Stimulated activated CD8-positive, alpha-beta memory T cell treated with anti-CD3 and anti-CD28 coated beads, Interleukin-15, amount 100 ng/mL, for 4 hours (primary cell): ENCODE measurements at places on chromosomes 2 and 18.

DNA sequence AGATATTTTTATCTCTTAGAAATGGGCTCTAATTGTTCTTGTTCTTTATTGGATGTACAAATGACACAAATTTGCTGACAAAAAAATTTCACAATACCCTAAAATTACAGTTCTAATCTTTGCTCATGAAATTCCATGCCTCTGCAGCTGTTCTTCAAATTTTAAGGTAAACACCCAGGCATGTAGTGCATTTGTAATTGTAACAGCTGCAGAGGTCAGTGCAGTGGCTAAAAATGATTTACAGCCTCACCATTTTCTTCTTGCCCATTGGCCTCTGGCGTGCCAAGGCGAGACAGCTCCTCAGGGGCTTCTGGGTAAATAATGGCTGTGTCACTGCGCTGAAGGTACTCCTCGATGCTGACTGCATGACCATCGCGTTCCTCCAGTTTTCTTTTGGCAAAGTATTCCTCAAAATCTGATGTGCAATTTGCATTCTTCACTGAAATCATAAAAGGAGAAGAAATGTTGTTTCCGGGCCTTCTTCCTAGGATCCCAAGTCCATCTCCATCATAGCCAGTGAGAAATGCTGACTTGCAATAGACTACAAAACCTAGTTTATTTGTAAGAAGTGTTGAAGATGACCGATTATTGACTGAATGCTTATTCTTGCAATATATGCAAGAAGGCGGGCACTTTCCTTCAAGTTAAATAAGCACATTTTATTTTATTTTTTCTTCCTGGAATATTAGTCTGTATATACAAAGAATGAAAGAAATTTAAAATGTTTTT is 115.2 kb downstream of the ZEB2 start:
- no peak for DNase-seq

DNA sequence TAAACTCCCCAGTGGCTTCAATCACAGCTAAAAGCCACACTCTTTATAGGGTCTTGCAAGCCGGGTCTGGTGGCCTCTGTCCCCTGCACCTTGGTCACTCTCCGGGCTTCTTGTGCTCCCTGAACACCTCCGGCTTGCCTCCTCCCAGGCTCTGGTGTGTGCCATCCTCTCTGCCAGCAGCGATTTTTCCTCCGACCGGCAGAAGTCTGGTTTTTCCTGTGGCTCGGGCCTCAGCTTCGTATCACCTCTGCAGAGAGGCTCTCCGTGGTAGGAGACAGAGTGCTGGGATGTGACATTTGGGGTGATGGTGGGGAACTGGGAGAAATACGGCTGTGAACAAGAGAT is 58.8 kb upstream of the HPCAL1 start:
- no peak for DNase-seq

- DNase-seq: no peak
Observed at GRCh38 chr18:66571845-66572244, 32.0 kb downstream of the CDH19 start.

- DNase-seq: no peak
Observed at GRCh38 chr2:101348883-101349282, 38.4 kb downstream of the CREG2 start.

DNA sequence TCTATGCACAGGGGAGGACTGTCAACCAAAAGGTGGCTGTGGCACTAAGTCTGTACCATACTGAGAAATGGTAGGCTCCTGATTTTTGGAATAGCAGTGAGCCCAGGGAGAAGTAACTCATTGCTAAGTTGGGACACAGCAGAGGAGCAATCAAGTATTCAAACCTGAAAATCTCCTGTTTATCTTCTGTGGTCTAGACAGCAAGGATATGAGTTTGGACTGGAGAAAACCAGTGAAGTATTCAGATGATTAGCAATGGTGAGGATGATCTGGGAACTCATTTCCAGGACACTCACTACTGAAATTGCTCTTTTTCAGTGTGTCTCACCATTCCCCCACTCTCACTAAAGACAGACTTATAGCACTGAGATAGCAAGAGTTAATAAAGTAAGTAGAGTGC is 112.0 kb downstream of the GULP1 start:
- DNase-seq: no peak

DNA sequence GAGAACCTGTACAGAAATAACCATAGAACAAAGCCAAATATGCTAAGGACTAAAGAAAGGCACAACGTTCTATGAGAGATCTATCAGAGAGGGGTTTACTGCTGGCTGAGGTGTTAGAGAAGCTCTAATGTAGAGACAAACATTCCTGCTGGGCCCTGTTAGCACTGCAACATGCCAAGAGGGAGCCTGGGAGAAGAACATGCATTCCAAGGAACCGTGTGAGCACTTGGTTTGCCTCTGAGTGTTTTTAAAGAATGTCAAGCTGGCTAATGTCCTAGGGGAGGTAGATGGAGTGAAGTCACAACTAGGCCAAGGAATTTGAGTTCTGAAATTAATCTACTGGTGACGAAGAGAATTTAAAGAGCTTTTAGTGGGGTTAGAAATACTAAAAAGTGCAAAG is 384.3 kb upstream of the LYPD1 start:
- DNase-seq: no peak

DNA sequence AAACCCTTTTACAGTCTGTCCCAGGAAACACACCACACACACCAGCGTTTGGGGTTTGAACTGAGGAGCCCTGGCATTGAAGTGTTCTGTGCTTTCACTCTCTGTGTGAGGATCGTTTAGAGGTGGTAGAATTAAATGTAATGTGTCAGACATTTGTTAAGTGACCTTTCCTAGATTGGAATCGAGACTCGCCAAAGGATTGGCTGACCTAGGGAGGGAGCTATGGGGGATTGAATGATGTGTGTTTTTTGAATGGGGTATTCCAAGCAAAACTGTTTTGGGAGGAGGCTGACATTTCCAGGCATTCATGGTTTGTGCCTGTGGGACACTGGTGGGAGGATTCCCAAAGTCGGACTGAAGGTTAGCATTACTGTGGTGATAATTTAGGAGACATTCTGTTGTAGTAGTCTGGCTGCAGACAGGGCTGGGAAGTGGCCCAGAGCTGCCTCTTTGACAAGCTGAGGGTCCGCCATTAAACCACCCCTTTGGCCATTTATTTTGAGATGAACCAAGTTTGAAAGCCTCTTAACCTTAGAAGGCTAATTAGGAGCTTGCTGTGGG is 1.7 kb downstream of the MYO1B start:
- no peak for DNase-seq

GRCh38 chr18:28559511-28559910 is 382.6 kb upstream of the CDH2 start:
- no peak for DNase-seq

- DNase-seq: no peak
Observed at GRCh38 chr2:25187729-25188350, 19.5 kb upstream of the POMC start.

GRCh38 chr2:138648606-138649005 is 131.6 kb downstream of the NXPH2 start:
- DNase-seq: no peak

GRCh38 chr18:6413579-6414117 is 1.1 kb downstream of the L3MBTL4 start:
- DNase-seq: no peak

- no peak for DNase-seq
Observed at GRCh38 chr2:117983040-117983439, 30.8 kb downstream of the CCDC93 start.

DNA sequence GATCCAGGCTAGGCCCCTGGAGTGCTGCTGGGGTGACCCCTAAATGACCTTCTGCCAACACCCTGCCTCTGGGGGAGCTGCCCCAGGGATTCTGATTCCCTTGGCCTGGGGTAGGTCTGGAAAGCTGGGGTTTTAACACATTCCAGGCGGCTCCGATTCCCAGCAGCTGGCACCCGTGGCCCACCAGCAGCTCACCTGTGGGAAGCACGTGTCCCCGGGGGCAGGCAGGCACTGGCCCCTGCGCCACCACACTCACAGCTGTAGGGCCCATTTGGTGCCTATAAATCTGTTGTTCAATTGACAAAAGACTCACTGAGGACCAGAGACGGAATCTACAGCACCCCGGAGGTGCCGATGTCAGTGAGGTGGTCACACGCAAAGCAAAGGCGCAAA is 4.1 kb upstream of the KLHL30 start:
- no peak for DNase-seq

DNA sequence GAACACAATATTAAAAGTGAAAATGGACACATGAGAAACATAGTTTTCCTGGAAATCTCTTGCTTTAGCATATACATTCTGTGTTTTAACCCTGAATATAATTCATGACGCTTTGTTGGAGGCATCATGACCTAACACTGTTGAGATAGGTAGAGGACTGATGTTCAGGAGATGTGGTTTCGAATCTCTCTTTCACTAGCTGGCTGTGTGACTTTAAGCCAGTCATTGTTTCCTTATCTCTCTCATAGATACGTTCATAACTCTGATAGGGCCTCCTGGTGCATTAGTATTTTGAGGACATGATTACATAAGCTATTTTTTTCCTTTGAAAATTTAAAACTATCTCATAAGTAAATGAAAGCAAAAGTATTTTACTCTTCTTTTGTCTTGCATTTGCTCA is 179.0 kb upstream of the DTNA start:
- no peak for DNase-seq

- DNase-seq: no peak
Observed at GRCh38 chr2:8536686-8537561, 144.9 kb upstream of the ID2 start.

DNA sequence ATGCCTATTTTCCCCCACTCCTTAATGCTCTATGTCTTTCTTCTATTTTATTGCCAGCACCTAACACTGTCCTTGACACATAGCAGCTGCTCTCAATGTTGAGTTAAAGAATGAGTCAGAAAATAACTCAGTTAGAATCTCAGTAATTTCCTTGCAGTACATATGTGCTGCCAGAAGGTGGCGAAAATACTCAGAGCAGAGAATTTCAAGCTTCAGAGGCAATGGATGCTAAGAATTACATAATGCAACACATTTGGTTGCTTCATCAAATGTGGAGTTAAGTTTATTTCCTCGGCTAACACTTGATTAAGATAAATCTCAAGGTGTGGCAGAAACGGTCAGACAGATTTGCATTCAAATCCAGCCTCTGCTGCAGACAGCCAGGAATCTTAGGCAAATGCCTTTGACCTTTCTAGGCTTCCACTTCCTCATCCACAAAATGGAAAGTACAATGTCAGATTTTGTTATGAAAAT is 105.6 kb downstream of the VSNL1 start:
- no peak for DNase-seq

DNA sequence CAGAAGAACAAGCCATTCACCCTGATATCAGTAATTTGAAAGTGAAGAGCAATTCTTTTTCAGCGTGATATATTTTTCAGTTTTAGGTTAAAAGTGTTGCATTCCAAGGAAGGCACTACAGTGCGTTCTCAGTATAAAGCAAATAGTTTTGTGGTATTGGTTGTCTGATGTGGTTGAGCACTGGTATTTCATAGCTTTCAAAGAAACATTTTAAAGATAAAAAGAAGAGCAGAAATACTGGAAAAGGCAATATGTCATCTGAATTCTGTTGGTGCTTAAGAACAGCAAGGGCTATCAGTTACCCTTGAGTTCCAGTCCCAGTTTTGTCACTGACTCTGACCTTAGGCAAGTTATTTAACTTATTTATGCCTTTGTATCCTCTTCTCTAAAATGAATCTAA is 191.6 kb downstream of the BABAM2 start:
- no peak for DNase-seq

- no peak for DNase-seq
Observed at GRCh38 chr2:167506395-167506794, 618.1 kb downstream of the XIRP2 start.

- no peak for DNase-seq
Observed at GRCh38 chr2:238081561-238081960, 18.6 kb upstream of the ESPNL start.

DNA sequence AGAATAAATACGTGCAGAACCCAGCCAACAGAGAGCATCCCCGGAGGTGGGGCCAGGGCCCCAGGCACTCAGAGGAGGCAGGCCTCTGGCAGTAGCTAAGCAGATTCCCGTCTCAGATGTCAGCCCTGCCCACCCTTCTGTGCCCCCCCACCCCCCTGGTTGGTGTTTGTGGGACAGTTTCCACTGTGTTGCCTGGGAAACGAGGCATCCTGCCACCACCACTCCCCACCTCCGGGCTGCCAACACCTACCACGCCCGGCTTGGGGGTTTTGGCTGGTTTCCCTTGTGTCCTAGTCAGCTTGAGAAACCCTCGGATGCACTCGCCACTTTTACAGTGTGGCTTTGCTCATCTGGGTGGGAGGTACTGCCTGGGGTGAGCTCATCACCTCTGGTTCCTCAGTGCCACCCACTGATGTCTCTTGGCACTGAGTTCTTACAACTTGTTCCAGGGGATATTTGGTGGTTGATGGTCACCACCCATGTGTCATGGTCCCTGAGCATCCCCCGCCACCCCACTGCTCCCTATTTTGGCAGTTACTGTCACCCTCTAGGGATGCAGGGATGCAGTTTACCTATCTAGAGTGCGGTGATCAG is 72.4 kb upstream of the YWHAQ start:
- peak; percentile 76 for DNase-seq

DNA sequence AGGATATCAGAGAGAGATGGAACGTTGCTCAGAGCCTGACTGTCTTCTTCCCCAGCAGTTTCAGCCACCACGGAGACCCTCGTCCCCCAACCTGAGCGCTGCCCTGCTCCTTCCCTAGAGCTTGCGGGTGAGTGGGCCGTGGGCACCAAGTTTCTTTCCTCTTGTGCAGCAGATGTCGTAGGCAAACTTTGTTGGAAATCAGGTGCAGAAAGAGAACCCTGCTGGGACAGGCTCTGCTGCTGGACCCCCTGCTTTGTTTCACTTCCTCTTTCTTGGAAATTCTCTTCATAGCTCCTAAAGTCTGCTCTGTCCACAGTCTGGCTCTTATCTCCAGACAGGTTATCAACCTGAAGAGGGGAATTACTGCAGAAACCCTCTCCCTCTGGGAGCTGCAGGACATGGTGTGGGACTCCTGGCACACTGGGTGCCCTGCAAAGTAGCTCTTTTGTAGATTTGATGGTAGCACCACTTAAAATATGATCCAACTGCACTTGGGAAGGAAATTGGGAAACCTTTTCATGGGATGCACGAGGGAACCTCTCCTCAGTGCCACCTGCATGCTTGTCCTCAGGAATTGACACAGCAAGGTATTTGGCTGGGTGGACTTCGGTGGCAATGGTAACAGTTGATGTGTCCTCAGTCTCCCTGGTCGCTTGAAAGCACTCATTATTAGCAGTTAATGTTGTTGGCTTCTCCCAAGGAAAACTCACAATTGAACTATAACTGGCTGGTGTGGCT is 92.2 kb downstream of the ALPK2 start:
- DNase-seq: no peak

- peak; percentile 34 for DNase-seq
Observed at GRCh38 chr2:233399306-233400225, 45.3 kb downstream of the DGKD start.

GRCh38 chr18:9392726-9393125 is 58.2 kb downstream of the TWSG1 start:
- no peak for DNase-seq
